ENCODE measurements at places on chromosomes 6 and 20.

DNA sequence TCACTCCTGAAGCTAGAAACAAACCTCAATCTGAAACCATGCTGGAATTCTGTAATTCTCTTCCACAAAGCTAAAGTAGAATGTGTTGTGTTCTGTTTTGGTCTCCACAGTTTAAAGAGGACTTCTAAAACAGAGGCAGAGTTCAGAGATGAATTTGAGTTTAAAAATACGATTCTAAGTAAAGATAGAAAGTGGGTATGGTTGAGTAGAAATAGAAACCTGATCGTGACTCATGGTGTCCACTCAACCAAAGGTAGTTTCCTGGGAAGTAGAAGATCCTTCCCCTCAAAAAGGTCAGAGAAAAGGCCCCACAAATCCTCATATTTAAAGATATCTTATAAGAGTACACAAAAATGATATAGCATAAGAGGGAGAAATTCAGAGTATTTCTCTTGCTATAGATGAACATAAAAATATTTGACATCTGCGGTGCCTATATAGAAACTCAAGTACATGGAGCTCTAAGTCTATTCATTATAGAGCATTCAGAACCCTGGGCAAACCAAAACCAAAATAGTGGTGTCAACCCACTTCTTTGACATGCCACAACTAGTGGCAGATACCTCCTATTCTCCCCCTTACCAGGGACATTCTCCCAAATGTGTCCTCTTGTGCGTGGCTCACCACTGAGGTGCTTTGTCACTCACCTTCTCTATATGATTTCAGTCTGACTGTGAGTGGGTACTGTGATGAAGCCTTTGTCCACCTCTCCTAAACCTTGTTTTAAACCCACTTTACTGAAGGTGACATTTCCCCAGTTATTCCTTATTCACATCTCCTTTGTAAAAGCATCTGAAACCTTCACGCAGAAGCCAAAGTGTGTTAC lies 84.5 kb downstream of the PLCB1 start:
- no peak for DNase-seq

GRCh38 chr6:10883312-10884244 lies 1.7 kb upstream of the GCM2 start:
- DNase-seq, result no peak

DNA sequence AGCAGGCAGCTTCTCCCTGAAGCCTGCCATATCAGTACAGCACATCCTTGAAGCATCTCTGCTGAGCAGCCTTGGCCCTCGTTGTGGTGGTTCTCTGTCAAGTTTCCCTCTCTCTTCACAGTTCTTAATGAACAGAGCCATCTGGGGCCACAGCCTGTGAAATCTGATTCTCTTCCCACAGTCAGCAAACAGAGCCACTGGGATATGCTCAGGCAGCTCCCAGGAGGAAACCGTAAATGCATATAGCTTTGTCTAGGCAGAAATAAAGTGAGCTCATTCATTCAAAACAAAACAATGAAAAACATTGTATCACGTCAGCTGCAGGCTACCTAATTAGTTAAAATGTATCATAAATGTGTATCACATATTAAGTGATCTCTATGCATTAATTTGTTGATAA lies 80.3 kb downstream of the TBC1D7 start:
- DNase-seq, result peak; percentile 54

GRCh38 chr20:19361790-19362189 lies 149.3 kb downstream of the SLC24A3 start:
- DNase-seq, result no peak

DNA sequence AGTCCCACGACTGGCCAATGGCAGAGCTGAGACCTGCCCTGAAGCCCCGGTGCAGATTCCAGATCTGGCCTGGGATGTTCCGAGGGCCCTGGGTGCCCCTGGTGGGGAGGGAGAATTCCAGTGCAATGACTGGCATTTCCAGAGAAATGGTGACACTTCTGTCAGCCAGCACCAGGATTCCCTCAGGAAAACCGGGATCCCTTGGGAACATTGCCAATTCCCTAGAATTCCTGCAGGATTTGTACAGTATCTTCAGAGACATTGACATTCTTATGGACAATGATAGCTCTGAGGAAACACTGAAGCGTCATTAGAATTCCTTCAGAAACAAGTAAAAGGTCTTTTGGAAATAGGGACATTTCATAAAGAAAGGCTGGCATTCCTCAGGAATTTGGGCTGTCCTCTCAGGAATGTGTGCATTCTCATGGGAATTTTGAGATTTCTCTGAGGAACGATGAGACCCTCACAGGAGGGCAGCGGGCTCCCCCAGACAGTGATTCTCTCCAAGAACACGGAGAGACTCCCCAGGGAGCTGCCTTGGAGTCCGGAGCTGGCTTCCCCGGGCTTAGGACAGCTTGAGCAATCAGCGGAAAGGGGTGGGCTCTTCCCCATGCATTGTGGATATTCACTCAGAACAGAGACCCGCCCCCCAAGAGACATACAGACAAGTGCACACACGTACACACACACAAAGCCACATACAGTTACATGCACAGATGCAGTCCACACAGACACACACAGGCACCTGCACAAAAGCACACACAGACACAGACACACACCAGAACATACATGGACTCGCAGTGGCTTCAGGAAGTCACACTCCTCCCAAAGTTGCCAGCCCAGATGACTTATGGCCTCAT lies 35.2 kb upstream of the BPIFA2 start:
- DNase-seq, result peak; percentile 5

- peak; percentile 92 for DNase-seq
Measured at GRCh38 chr6:44056392-44057237, 70.6 kb downstream of the MRPL14 start.

DNA sequence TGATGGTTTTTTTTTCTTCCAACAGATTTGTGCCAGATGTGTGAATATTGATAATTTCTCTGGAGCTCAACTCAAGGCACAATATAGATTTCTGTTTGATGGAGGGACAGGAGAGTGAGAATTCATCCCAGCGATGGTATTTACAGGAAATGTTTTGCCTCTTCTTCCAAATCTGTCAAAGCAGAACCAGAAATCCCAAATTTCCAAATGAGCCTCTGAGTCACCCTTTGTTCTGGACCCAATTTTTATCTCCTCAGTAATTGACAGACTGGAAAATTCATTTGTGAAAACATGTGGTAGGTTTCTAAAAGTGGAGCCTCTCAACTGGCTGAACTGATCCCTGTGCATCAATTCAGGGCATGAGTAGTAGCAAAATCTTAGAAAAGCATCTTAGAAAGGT lies 223.2 kb upstream of the TSHZ2 start:
- no peak for DNase-seq

DNA sequence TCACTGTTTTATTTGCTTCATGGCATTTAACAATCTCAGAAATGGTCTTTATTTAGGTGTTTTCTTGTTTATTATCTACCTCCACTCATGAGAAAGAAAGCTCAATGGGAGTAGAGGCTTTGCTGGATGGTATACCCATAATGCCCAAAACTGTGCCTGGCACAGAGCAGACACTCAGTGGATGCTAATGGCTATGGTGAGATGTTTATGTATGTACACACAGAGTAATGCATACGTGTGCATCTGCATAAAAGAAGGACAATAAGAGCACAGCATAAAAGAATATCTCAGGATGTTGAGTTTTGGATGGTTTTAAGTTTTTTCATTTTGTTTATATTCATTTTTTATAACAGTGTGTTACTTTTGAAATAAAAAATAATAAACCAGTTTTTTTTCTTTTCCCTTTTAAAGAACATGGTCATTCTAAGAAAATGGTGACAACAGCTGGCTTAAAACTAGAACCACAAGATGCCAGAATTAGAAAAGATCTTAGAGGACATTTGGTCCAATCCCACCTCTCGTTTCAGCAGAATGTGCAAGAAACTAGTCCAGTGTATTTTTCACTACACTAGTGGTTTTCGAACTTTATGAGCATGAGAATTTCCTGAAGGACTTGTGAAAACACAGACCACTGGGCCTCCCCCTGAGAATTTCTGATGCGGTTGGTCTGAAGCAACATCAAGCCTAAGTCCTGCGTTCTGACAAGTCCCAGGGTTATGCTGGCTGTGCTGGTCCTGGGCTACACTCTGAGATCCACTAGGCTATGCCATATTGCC lies 131.9 kb downstream of the FYN start:
- DNase-seq, result no peak

DNA sequence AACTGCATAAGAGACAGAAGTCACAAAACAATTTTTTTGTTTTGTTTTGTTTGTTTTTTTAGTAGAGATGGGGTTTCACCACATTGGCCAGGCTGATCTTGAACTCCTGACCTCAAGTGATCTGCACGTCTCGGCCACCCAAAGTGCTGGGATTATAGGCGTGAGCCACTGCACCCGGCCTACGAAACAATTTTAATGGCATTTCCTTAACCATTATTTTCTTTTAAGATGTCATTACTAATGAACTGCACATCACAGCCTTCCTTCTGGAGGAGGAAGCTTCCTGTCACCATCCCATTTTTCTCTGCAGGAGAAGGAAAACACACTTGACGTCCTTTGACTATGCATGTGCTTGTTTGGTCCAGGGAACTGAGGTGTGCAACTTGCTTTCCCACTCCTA lies 125.3 kb upstream of the AKIRIN2 start:
- DNase-seq, result no peak

DNA sequence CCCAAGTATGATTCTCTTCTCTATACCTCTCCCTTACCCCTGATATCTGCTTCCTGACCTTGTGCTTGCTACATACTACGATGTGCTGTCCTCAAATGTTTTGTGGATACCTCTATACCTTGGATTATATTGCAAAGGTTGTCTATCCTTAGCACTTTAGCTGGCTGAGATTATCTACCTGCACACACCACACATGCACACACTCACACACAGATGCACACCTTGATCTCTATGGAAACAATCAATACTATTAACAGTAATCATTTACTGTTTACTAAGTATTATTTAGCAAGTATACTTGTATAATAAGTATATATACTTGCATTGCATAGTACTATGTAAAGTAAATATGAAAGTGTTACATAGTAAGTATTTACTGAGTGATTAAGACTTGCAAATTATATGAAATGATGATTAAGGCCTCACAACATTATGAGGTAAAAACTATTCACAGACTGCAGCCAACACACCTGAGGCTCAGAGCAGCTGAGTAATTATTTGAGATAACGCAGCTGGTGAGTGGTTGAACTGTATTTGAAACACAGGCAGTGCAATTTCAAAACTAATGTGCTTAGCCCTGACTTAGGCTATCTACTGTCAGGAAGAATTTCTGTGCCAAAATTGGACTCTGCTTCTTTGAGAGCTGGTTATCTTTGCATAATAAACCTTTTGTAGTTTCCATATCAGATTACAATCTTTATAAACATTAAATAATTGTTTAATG lies 699.9 kb downstream of the FRK start:
- DNase-seq, result no peak

DNA sequence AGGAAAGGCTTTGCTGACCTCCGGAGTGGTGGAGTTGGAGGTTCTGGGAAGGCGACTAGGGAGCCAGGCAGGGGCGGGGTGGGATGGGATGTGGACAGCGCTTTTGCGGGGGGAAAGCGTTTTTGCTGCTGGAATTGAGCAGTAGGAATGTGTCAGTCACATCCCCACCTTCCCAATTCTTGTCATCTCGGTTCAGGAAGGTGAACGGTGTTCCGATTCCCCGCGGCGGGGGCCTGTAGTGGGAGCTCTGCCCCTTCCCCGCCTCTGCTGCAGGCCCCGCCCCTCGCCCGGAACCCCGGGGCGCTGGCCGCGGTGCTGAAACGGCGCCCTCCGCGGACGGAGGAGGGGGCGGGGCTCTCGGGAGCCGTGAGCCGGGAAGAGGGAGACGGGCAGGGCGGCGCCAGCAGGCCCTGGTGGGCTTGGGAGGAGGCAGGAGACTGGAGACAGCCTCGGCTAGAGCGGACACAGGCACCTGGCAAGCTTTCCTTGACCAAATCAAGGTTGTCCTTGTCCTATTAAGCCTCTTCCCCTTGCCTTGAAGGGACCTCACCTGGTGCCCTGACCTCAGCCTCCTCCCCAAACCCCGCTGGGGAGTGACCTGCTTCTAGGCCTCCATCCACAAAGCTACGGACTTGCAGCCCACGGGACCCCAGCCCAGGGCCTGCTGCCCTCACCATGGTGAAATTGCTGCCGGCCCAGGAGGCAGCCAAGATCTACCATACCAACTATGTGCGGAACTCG lies at the start of gene LHFPL5:
TSS of gene LHFPL5 (plus strand) at position 357 of the 741 bp plus-strand sequence. CDS start at position 676, 319 bp downstream.
- no peak for DNase-seq

DNA sequence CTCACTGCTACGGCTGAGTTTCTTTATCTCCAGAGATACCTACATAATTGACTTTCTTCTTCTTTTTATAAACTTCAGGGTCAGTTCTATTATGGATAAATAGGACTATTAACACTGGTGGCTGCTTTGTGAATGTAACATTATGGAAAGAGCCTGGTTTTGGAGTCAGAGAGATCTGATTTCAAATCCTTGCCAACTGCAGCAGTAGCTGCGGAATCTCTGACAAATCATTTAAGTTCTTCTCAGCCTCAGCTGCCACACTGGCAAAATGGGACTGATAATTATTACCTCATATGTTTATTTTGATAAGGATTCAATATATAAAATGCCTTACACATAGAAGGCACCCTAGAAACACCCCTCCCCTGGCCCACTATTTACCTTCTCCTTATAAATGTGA lies 160.5 kb downstream of the BACH2 start:
- DNase-seq, result no peak

GRCh38 chr20:34452281-34452982 lies 63.8 kb upstream of the DYNLRB1 start:
- no peak for DNase-seq

DNA sequence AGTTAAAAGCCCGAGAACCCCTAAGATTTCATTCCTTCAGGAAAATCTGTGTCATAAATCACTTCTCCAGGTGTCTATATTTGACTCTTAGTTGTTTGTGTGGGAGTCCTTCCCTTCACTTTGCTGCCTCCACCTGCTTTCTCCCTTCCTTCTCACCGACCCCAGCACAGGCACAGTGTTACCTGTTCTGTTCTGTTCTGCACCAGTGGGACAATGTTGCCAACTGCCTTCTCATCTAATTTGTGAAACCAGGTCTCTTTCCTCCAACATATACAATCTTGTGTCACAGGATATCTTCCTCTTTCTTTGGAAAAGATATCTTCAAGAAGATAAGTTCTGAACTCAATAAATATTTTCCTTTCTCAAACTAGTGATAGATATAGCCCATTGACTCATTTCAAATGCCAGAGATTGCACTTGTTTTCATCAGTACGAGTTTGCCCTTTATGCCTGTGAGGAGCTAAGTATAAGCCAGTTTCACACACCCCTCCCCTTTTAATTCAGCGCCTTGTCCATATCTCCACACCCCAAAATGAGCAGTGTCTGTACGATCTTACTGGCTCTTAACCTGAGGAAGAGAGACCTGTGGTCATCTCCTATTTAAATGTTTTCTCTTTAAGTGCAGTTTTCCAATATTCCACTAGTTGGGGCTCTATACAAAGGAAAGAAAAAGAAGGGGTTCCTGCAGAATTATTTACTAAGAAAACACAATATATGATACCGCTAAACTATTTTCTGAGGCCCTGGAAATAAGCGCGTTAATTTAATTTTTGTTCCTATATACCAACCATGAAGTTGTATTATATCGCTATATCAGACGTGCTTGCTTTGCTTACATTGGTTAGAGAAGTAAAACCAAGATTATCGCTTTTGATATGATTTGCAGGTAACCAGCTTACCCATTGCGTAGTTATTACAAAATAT lies 81.6 kb upstream of the PREP start:
- peak; percentile 58 for DNase-seq

GRCh38 chr20:6381887-6382286 lies 259.1 kb upstream of the FERMT1 start:
- peak; percentile 8 for DNase-seq
